ENCODE measurements at places on chromosomes 11 and 22.
A peak's percentile ranks its signal among the peaks of the same experiment; 100 is the strongest.

DNA sequence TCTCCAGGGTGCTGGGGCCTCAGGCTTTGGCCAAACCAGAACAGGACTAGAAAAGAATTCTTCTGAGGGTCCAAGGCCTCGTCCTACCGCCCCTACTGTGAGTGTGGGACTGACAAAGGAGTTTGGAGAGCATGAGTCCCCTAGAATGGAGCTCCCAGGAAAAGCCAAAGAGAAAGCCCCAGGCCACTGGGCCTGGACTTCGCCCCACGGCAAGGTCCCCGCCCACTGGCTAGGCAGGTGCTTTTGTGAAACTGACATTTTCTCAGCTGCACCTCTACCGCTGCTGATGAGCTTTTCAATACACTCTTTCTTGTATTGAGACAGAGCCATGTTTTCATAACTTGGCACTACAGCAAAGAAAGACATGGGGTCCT, 9.7 kb upstream of the FGF3 start:
- DNase-seq, result no peak

GRCh38 chr22:29954203-29954855, 71.4 kb downstream of the MTMR3 start:
- DNase-seq, result no peak

DNA sequence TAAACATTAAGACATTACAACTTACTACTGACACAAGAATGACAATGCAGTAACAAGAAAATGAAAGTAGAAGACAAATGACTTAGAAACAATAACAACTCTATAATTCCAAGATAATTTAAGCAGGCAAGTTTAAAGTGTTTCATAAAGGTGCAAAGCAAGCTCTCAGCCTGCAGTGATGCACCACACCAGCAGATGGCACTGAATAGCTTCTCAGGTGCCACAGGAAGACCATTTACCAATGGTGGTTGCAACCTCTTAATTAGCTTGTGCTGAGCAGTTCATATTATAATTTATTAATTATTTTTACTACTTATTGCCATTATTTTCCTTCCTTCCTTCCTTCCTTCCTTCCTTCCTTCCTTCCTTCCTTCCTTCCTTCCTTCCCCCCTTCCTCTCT, 60.6 kb downstream of the NXPE2 start:
- peak; percentile 32 for DNase-seq

DNA sequence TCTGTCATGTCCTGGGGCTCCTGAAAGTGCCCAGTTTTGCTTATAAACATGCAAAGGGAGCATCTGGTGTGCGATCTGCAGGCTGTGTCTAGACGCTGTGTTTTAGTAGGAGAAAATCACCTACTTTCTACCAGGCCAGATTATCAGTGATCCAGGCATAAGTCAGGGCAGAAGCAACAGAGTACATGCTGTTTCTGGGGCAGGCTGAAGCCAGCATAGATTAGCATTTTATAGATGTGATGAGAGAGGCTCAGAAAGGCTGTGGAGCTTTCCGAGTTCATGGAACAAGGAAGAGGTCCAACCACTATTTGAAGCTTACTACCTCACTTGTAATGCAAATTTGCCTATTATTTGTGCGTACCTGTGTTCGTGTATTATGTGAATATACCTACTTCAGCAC, 1208.4 kb upstream of the TENM4 start:
- no peak for DNase-seq

DNA sequence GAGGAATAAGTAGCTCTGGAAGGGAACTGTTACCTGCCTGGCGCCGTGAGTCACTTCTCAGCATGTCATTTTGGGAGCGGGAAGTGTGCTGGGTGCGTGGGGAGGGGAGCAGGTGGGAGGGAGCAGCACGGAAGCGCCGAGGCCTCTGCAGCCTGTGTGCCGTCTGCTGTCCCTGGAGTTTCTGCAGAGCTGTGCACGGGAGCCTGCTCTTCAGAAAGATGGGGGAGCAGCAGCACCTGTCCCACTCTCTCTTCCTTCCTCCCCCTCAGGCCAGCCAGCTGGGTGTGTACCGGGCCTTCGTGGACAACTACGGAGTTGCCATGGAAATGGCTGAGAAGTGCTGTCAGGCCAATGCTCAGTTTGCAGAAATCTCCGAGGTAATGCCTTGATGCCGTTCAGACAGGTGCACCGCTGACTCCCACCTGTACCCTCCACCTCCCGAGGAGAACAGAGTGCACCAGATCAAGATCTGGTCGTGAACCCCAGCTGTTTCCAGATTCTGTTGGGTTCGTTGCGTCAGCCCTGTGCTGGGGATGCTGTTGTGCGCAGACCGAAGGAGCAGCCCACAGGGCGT, 87.9 kb downstream of the BCR start:
- DNase-seq, result no peak

DNA sequence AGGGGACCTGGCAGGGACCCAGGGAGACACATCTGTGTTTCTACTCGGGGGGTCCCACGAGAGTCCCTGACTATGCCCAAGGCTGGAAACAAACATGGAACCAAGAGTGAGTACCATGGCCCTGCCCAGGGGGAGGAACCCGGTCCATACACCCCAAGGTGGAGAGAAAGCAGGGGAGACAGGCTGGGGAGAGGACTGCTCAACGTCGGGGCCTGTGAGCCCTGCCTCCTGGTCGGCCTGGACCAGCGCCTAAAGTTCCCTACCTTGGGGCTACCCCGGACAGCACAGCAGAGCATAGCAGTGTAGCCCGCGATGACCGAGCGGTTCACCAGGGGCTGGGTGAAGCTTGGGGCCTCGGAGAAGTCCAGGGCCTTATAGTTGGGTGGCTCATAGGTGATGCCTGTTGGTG, 20.2 kb downstream of the MYBPC3 start:
- no peak for DNase-seq

DNA sequence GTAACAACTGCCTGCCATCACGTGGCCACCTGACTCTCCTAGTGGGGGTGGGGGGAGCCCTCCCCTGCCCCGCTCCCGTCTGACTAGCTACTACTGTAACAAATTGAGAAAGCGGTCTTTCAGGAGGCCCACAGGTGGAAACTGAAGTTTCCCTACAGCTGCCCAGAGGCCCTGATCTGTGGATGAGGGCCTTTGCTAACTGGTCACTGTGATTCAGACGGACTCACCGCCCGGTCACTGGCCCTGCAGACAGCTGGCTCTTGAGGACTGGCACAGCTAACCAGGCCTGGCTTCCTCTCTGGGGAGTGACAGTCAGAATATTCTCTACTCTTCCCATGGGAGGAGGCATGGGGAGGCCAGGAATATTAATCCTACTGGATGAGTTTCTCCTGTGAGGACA, 116.8 kb downstream of the ARHGAP8 start:
- DNase-seq, result no peak

- no peak for DNase-seq
Measured at GRCh38 chr11:117587416-117587815, 209.6 kb downstream of the DSCAML1 start.

- no peak for DNase-seq
Measured at GRCh38 chr11:96188243-96189006, 154.6 kb downstream of the MAML2 start.

- no peak for DNase-seq
Measured at GRCh38 chr11:106644824-106645223, 373.5 kb downstream of the GUCY1A2 start.
